ENCODE measurements at places on chromosomes 3 and 15.
A peak's percentile ranks its signal among the peaks of the same experiment; 100 is the strongest.

- no peak for DNase-seq
Observed at GRCh38 chr3:158920371-158920770, 118.5 kb downstream of the MFSD1 start.

DNA sequence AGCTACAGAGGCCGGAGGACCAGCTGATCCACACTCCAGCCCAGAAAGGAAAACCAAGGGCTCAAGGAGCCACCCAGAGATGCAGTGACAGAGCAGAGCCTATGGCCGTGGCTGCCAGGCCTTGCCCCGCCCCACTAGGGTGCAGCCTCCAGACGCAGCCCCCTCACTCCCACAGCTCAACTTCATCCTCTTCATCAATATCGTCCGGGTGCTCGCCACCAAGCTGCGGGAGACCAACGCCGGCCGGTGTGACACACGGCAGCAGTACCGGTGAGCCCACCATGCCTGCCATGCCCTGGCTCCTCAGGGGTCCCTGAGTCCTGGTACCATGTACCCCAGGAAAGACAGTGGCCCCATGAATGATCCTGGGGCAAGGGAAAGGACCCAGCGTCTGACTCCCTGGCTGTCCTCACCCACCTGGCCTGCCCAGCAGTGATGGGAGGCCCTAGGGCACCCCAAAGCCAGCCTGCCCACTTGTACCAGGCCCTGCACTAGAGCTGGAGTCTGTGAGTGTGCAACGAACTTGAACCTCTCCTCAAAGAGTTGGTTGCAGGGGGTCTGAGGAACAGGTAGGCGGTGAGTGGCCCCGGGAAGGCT lies 24.2 kb downstream of the PTH1R start:
- no peak for DNase-seq

- no peak for DNase-seq
Observed at GRCh38 chr3:58281069-58281468, 25.0 kb upstream of the RPP14 start.

DNA sequence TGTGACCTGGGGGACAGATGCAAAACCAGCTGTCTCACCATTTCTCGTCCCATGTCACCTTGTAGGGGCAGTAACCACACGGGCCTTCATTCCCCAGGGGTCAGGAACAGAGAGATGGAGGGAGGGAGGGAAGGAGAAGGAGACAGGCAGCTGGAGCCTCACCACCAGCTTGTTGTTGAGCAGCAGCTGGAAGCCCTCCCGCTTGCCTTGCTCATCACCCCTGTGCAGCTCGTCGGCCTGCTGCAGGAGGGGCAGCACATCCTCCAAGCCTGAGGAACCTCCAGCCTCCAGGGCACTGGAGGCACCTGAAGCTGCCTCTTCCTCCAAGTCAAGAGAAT lies 10.3 kb downstream of the RMDN3 start:
- DNase-seq = no peak

DNA sequence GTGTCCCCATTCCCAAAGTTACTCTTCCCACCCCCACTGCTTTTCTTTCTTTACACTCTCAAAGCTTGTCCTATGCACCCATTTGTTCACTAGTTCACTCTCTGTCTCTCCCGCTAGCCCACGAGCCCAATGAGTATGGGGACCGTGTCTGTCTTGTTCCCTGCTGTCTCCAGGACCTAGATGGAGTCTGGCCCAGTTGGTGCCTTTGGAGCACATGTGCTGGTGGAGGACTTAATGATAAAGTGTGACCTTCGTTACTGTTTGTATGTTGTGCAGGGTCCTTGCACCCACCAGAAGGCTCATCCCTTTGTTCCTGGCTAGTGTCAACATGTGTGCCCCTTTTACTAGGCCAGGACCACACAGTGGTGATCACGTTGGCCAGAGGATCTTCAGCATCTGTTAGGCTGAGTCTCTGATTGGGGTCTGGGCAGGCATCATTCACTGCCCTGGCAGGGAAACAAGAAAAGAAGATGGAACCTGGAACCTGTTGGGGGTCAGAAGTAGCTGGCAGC lies 7.4 kb downstream of the CISH start:
- DNase-seq = no peak

DNA sequence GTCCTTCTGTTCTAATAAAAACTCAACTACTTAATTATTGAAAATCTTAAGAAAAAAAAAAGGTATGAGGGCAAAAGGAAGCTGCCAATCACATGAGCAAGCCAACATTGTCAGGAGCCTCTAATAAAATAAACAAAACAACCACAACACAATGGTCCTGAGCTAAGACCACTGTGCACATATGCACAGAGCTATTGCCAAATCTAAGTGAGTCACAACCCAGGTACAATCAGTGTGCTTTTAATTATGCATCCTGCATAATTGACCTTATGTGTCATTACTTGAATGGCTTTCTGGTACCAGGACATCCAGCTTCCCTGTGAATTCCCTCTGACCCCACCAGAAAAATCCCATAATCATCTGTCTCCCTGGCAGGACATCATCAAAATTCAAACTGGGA lies 639.8 kb downstream of the MAGI1 start:
- DNase-seq = no peak

- peak; percentile 80 for DNase-seq
Observed at GRCh38 chr15:91302588-91303439, 202.8 kb downstream of the SV2B start.
